ENCODE measurements at places on chromosomes 5 and 9. TPM values are rescaled to one million over a fixed set of nuclear protein-coding genes. Genes with fewer than 3 reads are reported as not detected.

The LYRM7 gene
- polyA plus RNA-seq: 34.8 TPM

The NRG2 gene
- 0.37 TPM for polyA plus RNA-seq

The PPIC gene
- polyA plus RNA-seq: 19.9 TPM

The LRRC19 gene
- 0.71 TPM for polyA plus RNA-seq
